ENCODE measurements at places on chromosomes 3 and 15.

- no peak for DNase-seq
Measured at GRCh38 chr3:126511291-126511690, 6.3 kb downstream of the UROC1 start.

DNA sequence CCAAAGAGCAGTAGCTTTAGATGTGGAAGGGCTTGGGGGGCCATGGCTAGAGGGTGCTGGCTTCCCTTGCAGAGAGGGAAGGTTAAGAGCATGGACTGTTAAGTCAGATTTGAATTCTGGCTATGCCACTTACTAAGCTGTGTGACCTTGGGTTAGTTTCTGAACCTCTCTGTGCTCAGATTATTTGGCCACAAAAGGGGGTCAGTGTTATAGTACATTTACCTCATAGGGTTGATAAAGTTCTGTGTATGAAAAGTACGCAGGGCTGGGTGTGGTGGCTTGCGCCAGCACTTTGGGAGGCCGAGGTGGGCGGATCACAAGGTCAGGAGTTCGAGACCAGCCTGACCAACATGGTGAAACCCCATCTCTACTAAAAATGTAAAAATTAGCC is 6.8 kb downstream of the VPS18 start:
- DNase-seq: no peak

DNA sequence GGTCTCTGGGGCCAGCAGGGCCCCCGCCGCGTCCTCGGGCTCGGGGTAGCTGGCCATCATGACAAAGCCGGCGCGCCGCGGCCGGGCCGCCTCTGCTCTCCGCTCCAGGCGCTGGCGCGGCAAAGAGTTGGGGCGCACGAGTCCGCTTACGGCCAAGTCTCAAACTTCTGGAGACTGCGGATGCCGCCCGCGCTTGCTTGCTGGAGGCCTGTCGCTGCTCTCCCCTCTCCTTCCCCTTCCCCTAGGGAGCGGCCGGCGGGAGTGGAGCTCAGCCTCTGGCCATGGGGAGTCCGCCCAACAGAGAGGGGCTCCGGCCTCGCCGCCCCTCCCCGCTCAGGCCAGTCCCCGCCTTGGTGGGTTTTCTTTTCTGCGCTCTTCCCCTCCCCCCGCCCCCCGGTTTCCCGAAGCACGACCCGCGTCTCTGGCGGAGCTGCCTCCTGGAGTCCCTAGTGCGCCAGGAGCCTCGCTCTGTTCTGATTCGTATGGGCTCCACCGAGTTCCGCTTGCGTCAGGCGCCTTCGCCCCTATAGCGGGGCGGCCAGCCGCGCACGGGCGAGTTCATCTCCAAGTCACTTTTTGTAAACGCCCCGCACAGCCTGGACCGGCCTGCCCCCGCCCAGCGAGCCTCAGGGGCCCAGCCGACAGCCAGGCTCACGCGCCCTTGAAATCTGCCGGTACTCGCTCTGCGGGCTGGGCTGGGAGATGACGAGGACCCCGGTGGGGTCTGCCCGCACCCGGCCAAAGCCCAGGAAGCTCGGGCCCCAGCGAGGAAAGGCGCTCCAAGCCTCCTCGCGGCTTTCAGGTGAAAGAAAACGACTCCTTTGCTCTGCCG is at the start of the genes FOXL2 and FOXL2NB:
TSS of gene FOXL2 (minus strand) at position 475 of the 832 bp plus-strand sequence. CDS start at position 60, 415 bp downstream.
TSS of gene FOXL2NB (plus strand) at position 555 of the 832 bp plus-strand sequence. CDS start at position 703, 148 bp downstream.
- DNase-seq: no peak

DNA sequence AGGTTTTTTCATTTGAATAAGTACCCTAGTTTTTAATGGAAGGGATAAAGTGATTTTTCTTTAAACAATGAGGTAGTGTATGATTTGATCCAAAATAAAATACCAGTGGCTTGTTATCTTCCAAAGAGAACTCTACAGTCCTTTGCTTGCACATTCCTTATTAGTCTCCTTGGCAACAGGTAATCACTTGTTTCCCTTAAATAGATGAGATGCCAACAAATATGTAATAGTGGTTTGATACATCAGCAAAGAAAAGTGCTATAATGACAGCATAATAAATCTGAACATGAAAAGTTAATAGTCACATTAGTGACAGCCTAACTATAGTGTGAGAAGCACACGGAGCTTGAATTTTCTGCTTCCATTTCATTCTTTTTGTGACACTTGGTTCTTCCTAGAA is 360.2 kb downstream of the ZNF385D start:
- DNase-seq: no peak

DNA sequence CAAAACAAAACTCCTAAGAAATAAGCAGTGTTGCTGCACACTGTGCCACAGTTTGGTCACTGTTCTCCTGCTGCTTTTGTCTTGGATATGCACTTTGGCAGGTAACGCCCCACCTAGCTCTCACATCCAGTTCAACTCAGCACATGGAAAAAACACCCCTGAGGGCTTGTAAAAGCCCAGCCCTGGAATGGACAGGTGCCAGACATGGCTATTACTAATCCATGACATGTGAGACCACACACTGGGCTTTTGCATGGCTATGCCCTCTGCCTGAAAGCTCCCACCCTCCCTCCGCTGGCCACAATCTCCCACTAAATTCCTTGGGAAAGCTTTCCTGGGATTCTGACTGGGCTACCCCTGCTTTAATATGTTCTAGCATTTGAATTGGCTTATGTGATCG is 24.7 kb upstream of the ZBED2 start:
- no peak for DNase-seq

- DNase-seq: no peak
Measured at GRCh38 chr3:152279479-152279878, 10.8 kb downstream of the MBNL1 start.

DNA sequence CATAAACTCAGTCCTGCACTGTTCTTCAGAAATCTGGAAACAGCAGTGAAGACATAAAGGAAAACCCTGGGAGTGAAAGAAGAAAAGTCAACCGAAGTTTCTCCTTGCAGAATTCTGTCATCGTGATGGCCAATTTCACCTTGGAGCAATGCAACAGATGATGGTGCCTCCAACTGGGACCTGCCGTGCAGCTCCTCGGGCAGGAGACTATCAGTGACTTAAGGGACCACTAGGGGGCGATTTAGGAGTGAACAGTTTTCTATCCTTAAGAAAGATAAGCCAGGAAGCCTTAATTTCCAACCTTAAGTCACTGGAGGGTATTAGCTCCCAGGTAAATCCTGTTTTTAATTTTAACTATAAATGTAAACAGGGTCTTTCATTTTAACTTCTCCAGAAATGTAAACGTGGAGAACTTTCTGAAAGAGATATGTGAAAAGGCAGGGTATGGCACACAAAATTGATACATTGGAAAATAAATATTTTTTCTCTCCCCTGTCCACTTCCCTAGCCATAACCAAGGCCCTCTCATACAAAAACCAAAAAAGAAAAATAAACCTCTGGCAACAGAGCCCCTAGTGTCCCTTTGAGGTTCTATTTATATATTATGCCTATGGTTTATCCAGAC is 116.3 kb downstream of the PDZRN3 start:
- DNase-seq: peak; percentile 13

DNA sequence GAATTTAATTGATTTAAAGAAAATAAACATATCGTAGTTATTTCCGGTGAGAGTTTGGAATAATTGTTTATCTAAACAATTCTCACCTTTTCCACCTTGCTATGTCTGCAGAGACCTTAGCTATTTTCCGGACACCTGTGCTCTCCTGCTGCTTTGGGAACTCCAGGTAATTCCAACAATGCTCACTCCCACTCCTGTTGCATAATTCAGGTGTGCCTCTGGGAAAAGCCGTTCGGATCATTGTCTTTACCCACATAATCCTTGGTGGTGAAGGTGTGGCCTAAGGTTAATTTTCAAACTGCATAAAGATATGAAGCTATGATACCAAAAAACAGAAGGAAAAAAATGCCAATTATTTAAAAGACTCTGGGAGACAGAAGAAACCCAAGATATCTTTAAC is 59.4 kb downstream of the LDHAL6B start:
- DNase-seq: no peak

GRCh38 chr3:126607214-126607908 is 47.6 kb downstream of the TXNRD3 start:
- peak; percentile 3 for DNase-seq

DNA sequence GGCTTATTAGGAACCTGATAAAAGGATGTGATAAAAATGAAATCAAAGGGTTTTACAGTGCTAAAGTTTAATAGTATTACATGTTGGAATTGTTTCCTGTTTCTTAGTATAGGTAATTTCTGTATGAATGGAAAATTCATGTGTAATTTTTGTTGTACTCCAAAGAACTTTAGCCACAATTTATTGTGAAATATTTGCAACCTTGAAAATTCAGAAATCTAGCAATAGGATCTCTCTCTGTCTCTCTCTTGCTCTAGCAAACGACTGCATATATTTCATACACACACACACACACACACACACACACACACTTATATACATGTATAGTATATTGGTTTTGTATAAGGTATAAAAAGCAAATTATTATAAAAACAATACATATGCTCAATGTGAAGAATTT is 59.6 kb downstream of the PIAS1 start:
- no peak for DNase-seq

- no peak for DNase-seq
Measured at GRCh38 chr3:18667552-18667951, 242.4 kb upstream of the SATB1 start.

- DNase-seq: no peak
Measured at GRCh38 chr3:139718415-139718814, 40.6 kb upstream of the NMNAT3 start.

DNA sequence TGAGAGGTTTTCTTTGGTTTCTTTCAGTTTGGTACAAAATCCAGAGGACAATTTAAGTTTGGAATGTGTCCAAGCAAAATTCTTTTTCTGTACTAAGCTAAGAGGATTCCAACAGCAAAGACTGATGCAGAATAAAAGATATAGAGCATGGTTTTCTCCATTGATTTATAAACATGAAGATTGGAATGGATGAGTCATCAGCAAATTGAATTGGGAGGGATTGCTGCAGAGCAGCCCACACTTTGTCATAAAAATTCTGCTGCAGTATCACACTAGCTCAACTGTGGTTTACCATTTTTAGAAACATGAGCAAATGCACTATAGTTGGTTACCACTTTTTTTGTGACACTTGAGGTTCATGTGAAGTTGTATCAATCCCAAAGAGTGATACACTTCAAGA is 16.1 kb upstream of the LARP6 start:
- no peak for DNase-seq

GRCh38 chr3:73828348-73828747 is 203.6 kb upstream of the PDZRN3 start:
- no peak for DNase-seq

DNA sequence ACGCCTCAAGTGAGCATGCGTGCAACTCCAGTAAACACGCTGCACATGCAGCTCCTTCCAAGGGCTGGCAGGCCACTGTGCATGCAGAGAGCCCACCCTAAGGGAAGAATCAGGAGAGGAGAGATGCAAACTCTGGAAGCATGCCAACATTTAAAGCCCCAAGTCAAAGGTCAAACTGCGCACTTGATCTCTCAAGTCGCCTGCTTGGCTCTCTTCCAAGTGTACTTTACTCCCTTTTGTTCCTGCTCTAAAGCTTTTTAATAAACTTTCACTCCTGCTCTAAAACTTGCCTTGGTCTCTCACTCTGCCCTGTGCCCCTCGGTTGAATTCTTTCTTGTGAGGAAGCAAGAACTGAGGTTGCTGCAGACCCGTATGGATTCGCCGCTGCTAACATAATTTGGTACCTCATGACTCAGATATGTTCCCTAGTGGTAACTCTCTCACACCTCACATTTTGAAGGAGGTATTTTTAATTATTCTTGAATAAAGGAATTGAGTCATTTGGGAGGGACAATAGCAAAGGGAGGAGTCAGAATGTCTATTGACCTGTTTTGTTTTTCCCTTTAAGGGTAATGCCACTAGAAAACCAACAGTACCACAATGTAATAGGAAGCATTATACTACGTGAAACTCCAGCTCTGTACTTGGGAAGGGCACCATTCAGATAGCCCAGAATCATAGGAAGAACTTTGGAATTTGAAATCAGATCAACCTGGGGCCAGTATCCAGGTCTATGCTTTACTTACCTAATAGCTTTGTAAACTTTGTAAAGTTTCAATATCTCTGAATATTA is 19.6 kb upstream of the DGKG start:
- DNase-seq: no peak

GRCh38 chr3:82084824-82085223 is 323.4 kb upstream of the GBE1 start:
- DNase-seq: no peak

GRCh38 chr15:42037656-42038055 is 16.8 kb upstream of the PLA2G4E start:
- no peak for DNase-seq

- DNase-seq: no peak
Measured at GRCh38 chr15:83372434-83372891, 74.7 kb upstream of the SH3GL3 start.

DNA sequence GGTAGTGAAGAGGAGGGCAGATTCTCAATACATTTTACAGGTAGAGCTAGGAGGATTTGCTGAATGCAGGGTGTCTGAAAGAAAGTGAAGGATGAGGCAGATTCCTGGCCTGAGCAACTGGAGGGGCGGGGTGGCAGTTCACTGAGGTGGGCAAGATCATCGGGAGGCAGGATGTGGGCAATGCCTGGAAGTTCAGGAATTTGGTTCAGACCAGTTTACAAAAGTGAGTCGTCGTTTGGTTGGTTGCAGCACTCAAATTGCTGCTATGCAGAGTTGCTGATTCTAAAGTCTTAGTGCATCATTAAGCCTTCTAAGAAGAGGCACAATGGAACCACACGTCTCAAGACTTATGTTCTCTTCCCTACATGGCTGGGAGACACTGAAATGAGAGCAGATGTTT is 134.0 kb downstream of the MFSD1 start:
- no peak for DNase-seq

- DNase-seq: peak; percentile 50
Measured at GRCh38 chr3:104628185-104628789, 738.4 kb upstream of the ALCAM start.

GRCh38 chr15:70262591-70263274 is 165.0 kb upstream of the TLE3 start:
- DNase-seq: no peak

DNA sequence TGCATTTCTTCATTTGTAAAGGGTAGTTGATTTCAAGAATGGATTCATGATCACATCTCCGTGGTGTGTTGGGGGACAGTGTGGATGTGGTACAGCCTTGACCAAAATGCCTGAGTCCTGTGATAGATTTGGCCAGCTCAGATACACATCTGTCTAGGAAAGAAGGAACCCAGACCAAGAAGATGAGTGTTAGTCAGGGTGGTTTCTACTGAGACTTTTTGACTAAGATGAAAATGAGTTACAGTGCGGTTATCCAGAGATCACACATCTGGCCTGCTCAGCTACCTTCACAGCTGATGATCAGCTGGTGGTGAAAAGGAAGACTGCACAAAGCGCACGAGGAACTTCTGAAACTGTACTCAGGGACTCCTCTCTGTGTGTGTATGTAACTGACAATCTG is 68.0 kb downstream of the FNDC3B start:
- no peak for DNase-seq

DNA sequence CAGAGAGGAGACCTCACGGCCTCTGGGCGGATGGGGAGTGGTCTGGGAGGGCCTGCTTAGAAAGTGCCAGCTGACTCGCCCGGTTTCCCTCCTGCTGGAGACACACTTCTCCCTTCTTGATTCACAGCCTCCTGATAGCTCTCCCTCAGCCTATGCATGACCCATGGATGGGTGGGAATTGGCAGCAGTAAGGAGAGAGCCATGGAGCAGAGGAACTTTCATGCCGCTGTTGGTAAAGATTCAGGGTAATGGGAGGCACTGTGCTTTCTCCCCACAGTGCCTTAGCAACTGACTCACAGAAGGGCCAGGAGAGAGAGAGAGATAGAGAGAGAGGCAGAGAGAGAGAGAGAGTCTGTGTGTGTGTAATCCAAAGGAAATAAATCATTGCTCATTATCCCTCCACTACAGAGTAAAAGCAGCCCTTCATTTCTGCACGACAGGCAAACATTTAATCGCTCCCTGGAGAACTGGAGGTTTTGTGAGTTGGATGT is 82.8 kb downstream of the SEMA5B start:
- no peak for DNase-seq

GRCh38 chr3:61812517-61812916 is 251.1 kb downstream of the PTPRG start:
- DNase-seq: no peak

GRCh38 chr3:128805772-128806171 is 73.6 kb upstream of the ACAD9 start:
- no peak for DNase-seq
